ENCODE measurements at places on chromosomes 3 and 15.

- DNase-seq, result no peak
Observed at GRCh38 chr3:127820221-127820825, 2.0 kb downstream of the MGLL start.

GRCh38 chr3:124671106-124671505 is 59.1 kb upstream of the UMPS start:
- no peak for DNase-seq

DNA sequence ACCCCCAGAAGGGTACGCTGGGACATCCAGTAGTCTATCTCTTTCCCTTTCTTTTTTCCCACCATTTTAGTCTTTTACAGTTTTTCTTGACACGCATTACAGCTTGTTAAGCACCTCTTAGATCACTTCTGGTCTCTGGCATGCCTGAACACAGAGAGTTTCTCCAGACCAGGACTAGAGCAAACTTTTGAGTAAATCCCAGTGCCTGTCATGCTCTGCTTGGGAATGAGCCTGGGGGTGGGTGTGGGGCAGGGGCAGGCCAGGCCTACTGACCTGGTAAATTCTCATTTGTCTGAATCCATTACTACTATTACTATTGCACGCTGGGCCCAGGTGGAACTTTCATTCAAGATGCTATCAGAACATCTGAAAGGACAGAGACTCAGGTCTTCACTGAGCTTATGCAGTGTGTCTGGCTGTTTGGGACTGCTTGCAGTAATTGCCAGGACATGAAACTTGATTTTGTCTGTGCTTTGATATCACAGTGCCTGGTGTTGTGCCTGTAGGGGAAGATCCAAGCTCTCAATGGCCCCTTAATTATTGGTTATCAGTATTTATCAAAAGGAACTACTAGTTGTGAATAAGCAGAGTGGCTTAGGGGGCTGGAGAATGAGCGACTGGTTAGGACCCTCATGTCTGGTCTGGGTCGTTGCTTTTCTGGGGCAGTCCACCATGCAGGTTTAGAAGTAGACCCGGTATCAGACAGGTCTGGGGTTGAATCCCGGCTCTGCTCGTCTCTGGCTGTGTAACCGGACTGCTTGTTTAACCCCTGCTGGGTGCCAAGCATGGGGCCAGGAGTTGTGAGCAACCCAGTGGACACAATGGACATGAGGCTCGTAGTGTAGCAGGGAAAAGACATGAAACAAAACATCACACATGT is 196.1 kb upstream of the TLE3 start:
- no peak for DNase-seq

DNA sequence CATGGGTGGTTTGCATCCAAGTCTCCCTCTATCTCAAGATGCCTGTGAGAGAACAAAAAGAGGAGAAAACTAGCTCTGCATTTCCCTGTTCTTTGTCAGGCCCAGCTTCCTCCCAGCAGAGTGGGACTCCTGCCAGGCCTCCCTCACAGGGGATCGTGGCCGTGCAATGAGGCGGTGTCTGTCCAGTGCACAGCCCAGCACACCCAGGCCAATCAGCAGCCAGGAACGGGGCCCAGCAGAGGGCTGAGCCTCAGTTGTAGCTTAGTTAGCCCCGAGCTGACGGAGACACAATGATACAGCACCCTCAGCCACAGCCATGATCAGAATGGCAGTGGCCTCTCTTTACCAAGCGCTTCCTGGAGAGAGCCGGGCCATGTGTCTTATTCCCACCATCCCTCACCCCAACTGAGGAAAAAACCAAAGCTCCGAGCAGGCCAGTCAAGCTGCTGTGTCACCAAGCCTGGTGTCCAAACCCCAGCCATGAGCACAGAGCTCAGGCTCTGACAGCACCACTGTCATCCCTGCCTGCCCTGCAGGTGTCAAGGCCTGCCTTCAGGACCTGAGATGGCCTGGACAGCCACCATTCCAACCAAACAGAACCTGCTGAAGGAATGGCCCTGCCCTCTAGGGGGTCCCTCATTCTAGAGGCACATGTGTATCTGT is 71.1 kb downstream of the DNAJB8 start:
- DNase-seq, result no peak

GRCh38 chr3:85068911-85069310 is 110.1 kb downstream of the CADM2 start:
- no peak for DNase-seq

DNA sequence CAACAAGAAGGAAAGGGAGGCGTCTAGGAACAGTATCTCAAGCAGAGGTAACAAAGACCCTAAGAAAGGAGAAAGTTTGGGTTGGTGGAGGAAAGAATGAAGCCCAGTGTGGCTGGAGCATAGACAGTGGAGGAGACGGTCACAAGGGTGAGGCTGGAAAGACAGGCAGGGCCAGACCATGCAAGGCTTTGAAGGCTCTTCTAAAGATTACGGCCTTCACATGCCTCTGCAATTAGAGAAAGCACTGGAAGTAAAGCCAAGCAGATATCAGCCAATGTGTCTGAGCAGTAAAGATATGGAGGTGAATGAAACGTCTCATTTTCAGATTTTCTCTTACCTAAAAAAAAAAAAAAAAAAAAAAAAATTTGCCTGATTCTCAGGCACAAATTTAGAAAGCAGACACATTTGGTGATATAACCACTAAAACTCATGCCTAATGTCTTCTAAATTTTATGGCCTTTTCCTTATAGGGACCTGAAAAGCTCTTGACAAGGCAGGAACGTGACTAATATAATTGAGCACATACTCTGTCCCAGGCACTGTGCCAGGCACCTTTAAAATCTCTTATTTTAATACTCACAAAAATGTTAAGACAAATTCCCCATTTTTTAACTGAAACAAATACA is 184.1 kb downstream of the MECOM start:
- no peak for DNase-seq

DNA sequence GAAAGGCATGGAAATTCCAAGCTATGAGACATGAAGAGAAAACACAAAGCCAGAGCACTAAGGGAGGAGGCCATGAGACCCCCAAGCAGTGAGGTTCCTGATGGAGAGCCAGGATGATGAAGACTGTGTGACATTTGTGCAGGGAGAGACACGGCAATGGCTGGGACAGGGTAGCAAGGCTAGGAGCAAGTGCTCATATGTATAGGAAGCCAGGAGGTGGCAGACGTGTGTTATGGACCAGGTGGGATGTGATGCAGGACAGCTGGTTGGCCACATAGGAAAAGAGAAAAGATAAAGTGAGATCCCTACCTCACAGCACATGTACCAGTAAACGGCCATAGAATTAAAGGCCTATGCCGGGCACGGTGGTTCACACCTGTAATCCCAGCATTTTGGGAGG is 112.7 kb downstream of the APBA2 start:
- no peak for DNase-seq

- DNase-seq, result no peak
Observed at GRCh38 chr15:85706779-85707518, 87.8 kb downstream of the KLHL25 start.

- DNase-seq, result no peak
Observed at GRCh38 chr3:172607305-172608121, 84.3 kb upstream of the TNFSF10 start.

DNA sequence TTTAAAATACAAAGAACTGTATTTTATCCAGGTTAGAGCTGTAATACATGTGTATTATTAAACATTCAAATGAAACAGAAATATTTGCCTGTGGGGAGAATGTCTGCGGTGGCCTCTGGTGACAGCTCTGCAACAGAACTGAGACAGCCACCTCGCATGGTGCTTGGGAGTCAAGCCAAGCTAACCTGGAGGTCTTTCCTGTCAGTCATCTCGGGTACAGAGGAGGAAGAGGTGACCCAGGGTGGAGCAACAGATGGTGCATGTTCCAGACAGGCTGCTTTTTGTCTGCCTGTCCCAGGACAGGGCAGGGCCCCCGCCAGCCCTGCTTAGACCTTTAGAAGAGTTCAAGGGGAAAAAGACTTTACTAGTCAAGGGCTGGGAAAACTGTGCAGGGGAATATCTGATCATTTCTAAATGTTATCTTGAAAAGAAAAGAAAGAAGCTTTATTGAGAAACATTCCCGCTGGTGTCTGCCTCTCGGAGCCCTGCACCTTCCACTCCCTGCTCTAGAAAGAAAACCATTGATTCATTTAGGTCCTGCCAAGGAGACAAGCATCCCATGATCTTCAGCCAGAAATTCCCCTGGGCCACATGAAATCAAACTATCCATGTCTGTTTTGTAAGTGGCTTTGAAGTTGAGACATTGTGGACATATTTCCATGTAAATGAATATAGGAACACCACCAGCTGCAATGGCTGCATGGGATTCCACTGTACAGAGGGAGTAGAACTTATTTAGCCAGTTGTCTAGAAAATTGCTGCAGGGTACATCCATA is 5.5 kb upstream of the NR2E3 start:
- DNase-seq, result no peak

GRCh38 chr15:64766058-64766457 is 9.3 kb downstream of the RBPMS2 start:
- DNase-seq, result no peak

DNA sequence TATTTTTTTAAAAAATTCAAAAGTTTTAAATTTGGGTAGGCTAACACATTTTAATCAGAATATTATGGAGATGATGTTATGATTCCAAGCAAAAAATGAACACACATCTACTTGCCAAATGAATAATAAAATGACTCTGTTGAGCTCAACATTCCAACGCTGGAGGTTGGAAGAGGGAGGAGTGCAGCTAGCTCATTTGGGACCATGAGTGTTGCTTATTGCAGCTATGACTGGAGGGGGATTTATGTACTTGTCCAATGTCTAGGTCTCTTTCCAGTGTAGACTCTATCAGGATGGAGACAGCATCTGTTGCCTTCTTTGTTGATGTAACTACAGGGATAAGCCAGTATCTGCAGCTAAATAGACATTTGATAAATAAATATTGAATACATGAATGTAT is 310.6 kb downstream of the CACNA2D3 start:
- no peak for DNase-seq

DNA sequence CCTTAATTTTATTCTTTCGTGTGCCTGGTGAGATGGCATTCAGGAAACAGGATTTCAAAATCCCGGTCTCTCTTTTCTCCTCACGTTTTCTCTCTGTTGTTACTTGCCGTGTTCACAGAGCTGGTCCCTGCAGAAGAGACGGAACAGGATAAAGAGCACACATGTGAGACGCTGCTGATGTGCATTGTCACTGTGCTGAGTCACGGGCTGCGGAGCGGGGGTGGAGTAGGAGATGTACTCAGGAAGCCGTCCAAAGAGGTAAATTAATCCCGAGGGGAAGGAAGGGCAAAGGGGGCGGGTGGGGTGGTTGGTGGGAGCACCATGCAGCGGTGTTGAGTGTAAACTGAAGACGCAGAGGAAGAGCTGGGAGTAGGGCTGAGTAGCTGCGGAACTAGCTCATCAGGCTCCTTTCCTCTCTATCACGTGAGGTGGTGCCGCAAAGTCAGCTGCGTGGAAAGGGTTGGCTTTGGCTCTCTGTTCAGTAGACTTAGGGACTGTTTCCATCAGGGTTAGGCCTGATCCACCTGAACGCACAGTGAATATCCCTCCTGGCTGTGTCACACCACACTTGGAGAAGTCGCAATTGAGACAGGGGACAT is 164.8 kb upstream of the BHLHE40 start:
- no peak for DNase-seq

DNA sequence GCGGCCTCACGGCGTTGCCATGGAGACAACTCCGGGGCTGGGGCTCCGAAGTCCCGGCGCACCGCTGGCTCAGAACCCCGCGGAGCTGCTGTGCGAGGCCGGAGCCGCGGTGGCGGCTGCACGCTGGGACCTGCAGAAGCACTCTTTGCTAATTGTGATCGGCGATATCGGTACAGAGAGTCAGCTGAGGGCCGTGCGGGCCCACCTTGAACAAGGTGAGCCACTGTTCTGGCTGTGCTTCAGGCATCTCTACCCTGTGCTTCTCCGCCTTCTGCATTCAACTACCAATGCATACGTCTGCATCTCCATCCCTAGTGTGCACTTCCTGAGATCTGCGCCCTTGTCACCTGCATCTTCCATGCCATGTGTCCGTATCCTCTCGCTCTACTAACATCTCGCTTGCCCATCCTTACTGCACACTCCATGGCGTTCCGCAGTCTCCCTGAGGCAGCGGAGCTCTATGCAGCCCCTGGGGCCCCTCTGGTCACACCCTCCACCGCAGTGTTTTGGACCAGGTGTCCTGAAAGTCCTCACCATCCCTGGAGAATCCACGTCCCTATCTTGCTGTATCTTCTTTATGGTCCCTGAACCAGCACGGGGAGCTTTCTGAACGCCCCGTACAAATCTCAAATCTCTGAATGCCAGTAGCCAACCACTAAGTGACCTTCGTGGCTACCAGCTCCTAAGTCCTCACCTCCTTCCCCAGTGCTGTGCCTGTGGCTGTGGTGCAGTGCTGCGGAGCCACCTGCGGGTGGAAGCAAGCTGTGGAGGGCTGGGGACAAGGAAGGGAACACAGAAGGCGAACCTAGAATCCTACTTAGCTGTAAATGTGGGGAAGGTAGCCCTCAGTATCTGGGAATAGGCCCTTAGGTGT is 6.2 kb upstream of the MAP1A start:
- DNase-seq, result peak; percentile 43

DNA sequence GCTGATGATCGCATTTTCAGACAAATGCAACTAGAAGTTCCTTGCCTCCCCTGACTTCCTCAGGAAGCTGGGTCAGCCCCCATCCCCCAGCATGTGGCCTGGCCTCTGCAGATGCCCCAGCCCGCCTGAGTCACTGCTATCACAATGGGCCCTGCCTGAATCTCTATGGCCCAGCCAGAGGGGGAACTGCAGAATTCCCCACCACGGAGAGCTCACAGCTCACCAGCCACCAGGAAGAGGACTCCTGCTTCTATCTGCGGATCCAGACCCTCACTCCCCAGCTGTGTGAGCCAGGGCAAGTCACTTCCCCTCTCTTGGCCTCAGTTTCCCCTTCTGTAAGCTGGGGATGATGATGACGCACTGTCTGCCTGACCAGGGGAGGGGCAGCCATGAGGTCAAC is 6.9 kb downstream of the PLXND1 start:
- DNase-seq, result peak; percentile 56

- DNase-seq, result no peak
Observed at GRCh38 chr15:55696221-55696620, 46.7 kb downstream of the PRTG start.

GRCh38 chr15:55750706-55751105 is 7.8 kb upstream of the PRTG start:
- DNase-seq, result no peak

- no peak for DNase-seq
Observed at GRCh38 chr3:31403197-31403596, 129.5 kb upstream of the STT3B start.

DNA sequence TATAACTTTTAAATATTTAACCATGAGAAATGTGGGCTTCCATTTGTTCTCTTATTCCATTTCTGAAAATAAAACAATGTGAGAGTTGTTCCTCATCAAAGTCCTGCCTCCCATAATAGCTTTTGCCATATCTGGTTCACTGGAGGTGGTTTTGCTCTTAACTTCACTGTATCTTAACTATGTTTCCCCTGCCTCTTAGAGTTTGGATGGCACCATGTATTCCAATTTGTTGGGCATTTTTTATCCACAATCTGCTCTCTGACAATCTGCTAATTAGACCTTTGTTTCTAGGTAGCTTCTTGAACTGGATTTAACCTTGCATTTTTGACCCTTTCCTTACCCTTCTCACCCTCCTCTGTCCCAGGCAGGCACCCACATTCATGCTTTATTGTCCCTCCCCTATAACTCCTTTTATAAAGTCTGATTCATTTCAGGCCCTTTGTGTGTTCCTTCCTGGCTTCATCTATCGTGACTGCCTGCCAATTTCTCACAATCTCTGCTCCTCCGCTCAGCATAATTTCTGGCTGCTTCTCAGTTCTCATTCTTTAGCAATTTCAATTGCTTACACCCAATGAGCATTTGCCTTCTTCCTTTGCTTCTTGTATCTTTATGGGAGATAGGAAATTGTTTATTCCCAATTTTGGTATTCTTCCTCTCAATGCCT is 144.2 kb upstream of the ARHGEF26 start:
- no peak for DNase-seq
